ENCODE measurements at places on chromosomes 2 and 18. TPM values are rescaled to one million over a fixed set of nuclear protein-coding genes. Genes with fewer than 3 reads are reported as not detected.

Gene RAB1A
- 65.5 TPM for total RNA-seq

Gene FSHR
- not detected for total RNA-seq

Gene MYCN
- total RNA-seq = not detected

Gene PFN4
- 0.78 TPM for total RNA-seq

Gene PJVK
- 0.73 TPM for total RNA-seq
